Stimulated activated CD8-positive, alpha-beta memory T cell treated with anti-CD3 and anti-CD28 coated beads, Interleukin-15, amount 100 ng/mL, for 1 hour (primary cell): ENCODE measurements at places on chromosomes 1 and 21.

- DNase-seq, result no peak
Measured at GRCh38 chr1:6185635-6186382, 5.7 kb upstream of the CHD5 start.

DNA sequence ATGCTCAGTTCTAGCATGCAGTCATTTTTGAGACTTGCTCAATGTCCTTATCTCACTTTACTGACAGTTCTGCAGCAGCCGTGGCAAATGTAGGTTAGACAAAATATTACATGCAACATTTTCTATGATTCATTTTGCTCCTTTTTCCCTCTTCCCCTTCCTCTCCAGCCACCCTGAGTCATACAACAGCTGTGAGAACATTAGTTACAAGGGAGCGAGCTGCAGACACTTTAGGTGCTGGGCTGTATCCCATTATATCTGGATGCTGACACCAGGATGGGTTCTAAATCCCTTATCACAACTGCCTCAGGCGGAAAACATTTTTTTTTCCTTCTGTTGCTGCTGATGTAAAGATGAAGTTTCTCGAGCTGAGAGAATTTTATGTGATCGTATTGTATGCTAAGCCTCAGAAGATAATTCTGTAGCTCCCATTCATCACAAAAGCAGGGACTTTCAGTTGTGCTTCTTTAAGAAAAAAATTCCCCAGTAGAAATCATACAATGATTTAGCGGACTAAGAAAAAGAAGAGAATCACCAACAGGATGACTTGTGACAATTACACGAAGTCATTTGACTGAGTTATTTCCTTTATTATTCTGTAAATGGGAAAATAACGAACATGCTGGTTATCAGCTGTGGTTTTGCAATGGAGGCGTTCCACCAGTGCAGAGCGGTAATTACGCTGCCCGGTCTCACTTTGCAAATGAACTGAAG lies 345.0 kb downstream of the DISC1 start:
- no peak for DNase-seq

- no peak for DNase-seq
Measured at GRCh38 chr1:158799689-158800088, 18.7 kb upstream of the OR6N2 start.

GRCh38 chr1:202632241-202632640 lies 78.0 kb downstream of the SYT2 start:
- DNase-seq, result no peak

- no peak for DNase-seq
Measured at GRCh38 chr1:42873670-42874069, 27.3 kb downstream of the ZNF691 start.

DNA sequence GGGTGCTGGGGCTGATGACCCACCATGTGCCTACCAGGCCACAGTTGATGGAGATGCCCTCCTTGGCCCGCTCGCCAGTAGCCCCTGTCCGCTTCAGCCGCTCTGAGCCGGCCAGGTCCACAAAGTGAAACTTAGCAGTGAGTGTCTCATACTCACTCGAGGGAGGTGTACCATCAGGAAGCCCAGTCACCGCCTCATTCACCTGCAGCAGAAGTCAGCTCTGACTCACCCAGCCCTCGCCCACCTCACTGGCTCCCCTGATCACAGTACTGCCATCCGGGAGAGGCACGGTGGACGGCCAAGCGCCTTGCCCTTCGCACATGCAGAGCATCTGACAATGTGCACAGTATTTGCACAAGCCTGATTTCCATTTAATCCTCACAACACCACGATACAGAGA lies 18.8 kb downstream of the KIF21B start:
- DNase-seq, result no peak

DNA sequence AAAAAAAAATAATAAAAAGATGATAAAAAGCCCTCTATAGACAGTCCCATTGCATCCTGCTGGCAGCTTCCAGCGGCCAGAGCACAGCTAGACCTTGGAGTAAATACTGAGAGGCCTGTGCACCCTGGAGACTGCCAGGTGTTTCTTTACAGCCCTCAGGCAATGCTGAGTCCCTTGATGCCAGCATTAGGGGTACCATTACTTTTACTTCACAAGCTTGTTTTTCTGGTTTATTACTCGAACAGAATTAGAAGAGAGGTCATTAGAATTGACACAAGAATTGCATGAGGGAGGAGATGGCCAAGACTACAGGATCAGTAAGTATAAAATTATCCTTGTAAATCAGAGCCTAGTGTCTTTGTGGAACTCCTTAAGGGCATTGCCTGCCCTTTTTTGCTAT lies 43.6 kb downstream of the AKNAD1 start:
- no peak for DNase-seq

DNA sequence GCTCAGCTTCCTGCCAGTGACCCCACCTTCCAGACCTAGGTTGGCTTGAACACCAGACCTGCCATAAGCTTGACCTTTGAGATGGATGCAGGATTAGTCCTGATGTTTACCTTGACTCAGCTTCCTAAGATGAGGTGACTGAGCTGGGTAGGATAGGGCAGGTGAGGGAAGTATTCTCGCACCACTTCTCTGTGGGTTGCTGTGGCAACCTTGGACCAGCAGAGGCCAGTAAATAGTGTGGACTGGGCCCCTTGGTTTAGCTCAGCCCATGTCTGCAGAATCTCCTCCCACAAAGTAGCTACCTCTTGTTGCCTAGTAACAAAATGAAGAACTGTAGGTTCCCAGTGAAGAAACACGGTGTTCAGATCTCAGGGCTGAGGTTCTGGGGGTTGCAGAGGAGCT lies 8.4 kb downstream of the RPS6KA1 start:
- DNase-seq, result no peak

GRCh38 chr1:155018617-155019348 lies 14.8 kb downstream of the DCST2 start:
- no peak for DNase-seq

GRCh38 chr1:182135946-182136345 lies 74.4 kb upstream of the ZNF648 start:
- no peak for DNase-seq

DNA sequence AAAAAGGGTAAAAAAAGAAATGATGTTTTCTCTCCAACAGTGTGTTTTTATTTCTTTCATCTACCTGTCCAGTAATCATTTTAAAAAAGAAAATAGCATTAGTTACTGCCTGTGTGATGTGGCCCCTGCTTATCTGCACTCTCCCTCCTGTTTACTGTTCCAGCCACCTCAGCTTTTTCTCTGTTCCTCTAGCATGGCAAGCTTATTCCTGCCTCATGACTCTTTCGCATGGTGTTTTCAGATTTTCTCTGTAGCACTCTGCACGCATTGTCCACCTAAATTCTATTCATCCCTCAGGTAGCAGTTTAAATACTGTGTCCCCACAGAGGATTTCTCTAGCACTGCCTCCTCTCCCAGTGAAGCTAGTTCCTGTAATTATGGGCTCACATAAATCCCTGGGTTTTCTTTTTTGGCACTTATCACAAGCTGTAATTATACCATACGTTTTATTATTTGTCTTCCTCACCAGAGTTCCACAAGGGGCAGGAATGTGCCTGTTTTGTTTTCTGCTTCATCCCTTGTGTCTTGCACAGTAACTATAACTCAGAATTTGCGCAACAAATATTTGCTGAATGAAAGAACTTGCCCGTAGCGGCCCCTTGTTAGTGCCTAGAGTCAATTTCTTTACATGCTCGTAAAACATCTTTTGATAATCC lies 51.4 kb upstream of the LRIG2 start:
- DNase-seq, result no peak

DNA sequence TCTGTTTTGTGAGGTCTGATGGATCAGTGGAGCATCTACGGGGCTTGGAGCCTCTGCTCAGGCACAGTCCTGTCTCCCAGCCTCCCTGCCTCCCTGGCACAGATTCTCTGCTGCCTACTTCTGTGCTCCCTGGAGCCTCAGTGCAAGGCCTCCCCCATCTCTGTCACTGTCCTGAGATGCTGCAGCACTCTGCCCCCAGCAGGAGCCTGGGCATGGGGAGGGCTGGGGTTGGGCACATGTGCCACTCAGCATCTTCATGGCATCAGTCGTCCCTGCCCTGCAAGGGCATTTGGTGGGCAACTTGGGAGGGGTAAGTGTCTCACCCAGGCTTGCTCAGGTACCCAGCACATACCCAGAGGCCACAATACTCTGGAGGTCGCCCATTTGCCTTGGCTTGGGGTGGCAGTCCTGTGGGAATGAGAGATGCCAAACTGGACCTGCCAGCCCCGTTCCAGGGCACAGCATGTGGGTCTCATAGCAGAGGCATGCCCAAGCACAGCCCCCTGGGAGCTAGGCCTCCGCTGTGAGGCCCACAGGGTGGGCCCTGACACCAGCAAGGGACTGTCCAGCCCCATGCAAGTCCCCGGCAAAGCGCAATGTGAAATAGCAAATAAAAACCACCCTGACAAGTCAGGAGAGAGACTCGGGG lies 28.7 kb downstream of the PADI3 start:
- no peak for DNase-seq

DNA sequence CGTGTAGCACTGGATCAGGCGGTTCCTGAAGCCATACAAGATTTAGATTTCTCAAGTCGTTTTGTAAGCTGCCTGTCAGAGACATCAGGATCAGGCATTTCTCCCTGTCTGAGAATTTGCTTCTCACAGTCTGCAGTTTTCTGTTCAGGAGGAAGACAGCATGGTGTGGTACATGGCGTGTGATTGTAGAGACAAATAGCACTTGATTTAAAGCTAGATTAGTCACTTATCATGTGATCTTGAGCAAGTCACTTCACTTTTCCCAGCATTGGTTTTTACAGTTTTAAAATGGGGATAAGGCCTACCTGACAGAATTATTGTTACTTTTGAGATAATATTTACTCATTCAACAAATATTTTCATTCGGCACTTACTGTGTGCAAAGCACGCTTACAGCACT lies 63.3 kb downstream of the AK4 start:
- DNase-seq, result no peak

- no peak for DNase-seq
Measured at GRCh38 chr1:95013950-95014574, 58.7 kb downstream of the ALG14 start.

- DNase-seq, result peak; percentile 71
Measured at GRCh38 chr1:28886731-28887418, 27.5 kb upstream of the EPB41 start.

GRCh38 chr1:112083487-112083886 lies 94.0 kb upstream of the KCND3 start:
- DNase-seq, result no peak

GRCh38 chr21:41631564-41632461 lies 123.9 kb upstream of the TMPRSS2 start:
- no peak for DNase-seq

DNA sequence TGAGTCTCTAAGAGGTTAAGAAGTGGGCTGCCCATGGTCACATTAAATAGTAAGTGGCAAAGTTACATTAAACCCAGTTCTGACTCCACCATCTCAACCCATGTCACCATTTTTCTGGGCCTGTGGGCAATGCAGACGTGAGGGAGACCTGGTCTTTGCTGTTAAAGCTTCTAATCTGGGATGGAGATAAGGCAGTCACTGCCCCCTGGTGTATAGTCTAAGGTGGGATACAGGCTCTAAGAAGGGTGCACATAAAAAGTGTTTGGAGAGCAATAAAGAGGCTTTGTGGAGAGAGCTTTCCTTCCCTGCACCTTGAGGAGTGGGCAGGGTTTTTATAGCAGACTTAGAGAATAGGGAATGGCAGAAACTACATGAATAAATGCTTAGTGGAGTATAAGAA lies 141.3 kb downstream of the ROR1 start:
- DNase-seq, result no peak

GRCh38 chr1:99849413-99849743 lies 783 bp upstream of the AGL start:
- DNase-seq, result no peak

DNA sequence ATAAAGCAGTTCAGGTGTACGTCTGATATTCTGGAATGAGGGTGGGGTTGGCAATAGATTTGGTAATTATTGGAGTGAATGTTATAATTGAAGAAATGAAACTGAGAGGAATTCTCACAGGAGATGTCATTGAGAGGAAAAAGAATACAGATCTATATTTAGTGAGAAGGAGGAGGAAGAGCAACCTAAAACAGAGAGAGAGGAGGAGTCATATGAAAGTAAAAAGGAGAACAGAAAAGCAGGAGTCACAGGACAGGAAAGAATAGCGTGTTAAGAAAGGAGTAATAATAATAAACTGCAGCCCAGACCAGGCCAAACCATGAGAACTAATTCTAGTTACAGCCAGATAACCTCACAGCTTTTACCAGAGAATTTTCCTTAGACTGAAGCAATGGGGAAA lies 62.7 kb upstream of the MROH9 start:
- DNase-seq, result no peak

DNA sequence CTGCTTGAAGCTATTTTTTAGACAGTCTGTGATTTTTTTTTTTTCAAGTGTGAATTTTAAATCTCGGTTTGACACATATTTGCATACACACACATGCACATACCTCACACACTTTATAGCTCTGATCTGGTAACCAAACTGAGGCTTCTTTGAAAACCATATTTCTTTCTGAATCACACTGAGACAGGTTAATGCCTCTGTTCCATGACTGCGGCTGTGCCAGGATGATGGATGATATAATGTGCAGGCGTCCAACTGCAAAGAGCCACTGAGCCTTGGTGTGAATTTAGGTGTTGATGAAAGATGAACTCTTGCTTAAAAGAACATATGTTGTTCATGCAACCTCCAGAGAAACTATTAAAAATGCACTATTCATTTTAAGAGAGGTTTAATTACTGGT lies 504.0 kb upstream of the OLFM3 start:
- no peak for DNase-seq

DNA sequence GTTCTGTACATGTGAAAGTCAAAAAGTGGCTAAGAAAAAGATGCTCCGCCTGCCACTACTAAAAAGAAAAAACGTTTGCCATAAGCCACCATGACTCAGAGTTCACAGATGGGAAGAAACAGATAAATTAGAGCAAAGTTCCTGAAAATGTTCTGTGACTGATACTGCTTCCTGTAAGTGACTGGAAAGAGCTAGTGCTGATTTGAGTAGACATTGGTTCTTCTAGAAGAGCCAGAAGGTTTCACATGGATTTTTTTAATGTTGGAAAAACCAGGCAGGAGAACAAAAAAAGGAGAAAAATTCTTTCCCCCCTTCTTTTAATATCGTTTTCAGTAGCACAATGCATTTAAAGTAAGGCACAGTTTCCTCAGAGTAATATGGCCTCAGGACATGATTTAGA lies 221.4 kb downstream of the HLX start:
- DNase-seq, result no peak

DNA sequence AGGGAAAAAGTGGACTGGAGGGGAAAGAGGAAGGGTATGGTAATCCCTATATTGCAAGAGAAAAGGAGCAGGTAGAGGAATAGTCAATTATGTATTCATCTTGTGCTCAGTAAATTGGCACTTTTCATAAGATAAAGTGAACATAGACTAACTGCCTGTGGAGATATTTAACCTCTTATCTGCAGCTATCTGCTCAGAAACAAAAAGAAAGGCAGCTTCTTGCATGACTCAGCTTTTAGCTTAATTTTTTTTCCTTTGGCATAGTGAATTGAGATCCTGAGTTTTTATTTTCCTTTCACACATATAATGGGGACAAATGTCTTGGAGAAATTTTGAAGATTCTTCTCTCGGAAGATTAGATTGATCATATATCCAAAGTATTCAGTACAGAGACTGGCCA lies 127.6 kb upstream of the F3 start:
- DNase-seq, result no peak
